ENCODE measurements at places on chromosomes 16 and 17. TPM values are rescaled to one million over a fixed set of nuclear protein-coding genes. Genes with fewer than 3 reads are reported as not detected.

Gene DLX4
- not detected for total RNA-seq

Gene MSLN
- total RNA-seq: not detected

Gene FAAP100
- 45.5 TPM for total RNA-seq

Gene MYO19
- 34.4 TPM for total RNA-seq

Gene NPIPB8
- total RNA-seq: not detected

Gene EVPLL
- total RNA-seq: not detected

Gene HID1
- total RNA-seq: not detected

Gene CCL5
- not detected for total RNA-seq

Gene RMI2
- total RNA-seq: 8.5 TPM

DNA sequence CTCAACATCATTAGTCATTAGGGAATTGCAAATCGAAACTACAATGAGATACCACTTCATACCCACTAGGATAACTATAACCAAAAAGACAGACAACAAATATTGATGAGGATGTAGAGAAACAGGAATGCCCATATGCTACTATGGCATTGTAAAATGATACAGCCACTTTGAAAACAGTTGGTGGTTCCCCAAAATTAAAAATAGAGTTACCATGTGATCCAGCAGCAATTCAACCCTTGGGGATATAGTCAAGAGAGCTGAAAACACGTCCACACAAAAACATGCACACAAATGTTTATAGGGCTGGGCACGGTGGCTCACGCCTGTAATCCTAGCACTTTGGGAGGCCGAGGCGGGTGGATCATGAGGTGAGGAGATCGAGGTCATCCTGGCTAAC, 10.0 kb upstream of the PECAM1 start:
- DNase-seq: no peak

- DNase-seq: no peak
Observed at GRCh38 chr16:87304951-87305350, 12.2 kb downstream of the C16orf95 start.

GRCh38 chr16:29683543-29684090, 4.6 kb downstream of the QPRT start:
- no peak for DNase-seq

- DNase-seq: no peak
Observed at GRCh38 chr17:12386225-12386624, 279.5 kb upstream of the MYOCD start.

GRCh38 chr16:68685685-68686478, 40.8 kb downstream of the CDH3 start:
- DNase-seq: no peak

- DNase-seq: no peak
Observed at GRCh38 chr16:53744449-53744848, 40.5 kb downstream of the FTO start.

GRCh38 chr16:30533748-30534367, 800 bp downstream of the ZNF747 start:
- peak; percentile 62 for DNase-seq

DNA sequence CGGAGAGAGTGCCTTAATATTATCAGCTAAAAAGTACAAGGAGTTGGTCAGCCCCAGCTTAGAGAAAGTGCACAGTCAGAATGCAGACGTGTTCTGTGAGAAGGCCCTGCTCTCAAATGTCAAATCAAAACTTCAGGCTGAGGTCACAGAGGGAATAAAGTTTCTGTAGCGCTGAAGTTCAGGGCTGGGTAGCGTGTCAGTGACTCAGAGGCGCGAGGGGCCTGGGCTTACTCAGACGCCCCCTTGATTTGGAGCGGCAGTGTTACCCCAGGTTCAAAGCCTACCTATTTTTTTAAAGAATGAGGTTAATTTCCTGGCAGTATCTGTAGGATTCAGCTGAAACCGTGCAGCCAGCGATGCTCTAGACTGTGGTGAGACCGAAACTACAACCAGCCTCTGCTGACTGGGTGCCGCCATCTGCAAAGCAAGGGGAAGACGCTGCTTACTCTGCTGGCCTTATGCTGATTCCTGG, 4.8 kb downstream of the CIAO3 start:
- no peak for DNase-seq

DNA sequence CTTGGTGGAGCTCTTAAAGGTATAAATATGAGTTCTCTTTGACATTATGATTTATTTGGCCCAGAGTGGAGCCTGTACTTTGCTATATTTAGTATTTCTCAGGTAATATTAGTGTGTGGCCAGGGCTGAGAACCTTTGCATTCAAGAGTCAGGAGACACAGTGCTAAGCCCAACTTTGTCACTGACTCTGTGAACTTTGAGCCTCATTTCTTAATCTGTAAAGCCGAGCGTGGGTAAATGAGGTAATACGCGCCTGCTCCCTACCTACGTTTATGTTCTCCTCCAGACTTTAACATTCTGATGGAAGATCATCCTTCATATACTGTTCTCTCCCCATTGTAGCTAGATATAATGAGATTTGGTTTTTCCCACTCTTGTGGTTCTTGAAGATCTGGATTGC, 10.5 kb downstream of the AP2B1 start:
- no peak for DNase-seq

GRCh38 chr17:43220511-43221125, 7.8 kb downstream of the CCDC200 start:
- DNase-seq: no peak

DNA sequence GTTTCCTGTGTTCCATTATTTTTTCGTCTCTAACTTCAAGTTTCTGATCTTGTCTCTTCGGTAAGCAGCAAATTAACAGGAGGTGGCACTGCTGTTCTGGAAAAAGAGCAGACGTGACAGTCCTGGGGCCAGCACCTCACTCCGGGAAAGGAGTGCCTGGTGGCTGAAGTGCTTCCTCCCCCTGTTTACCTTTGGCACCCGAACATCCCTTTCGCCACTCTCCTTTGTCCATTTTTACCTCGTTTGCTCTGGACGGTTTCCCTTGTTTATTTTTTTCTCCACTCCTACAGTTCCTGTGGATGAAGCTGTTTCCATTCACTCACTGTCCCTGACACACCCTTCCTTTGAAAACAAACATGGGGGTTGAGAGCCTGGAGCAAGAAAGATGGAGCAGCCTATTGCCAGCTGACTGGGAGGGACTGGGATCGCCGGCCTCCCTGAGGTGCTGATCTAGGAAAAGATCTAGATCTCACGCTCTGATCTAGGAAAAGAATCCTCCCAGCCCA, 12.6 kb downstream of the SAP30BP start:
- peak; percentile 50 for DNase-seq

DNA sequence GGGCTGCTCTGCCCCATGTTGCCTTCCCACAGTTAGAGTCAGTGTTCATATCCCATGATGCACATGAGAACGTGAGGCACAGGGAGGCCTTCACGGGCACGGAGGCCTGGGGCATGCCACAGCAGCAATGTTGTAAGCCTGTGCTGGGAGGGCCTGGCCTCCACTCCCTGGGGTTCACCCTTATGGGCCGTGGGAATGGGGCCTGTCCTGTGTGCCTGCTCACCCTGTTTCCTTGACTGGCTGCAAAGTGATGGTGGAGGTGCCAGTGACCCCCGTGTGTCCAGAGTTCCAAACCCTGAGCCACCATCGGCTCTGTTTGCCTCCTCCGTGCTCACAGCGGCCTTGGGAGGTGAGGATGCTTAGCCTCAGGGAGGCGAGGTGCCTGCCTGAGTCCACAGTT, 9.6 kb downstream of the POLR3E start:
- DNase-seq: no peak

DNA sequence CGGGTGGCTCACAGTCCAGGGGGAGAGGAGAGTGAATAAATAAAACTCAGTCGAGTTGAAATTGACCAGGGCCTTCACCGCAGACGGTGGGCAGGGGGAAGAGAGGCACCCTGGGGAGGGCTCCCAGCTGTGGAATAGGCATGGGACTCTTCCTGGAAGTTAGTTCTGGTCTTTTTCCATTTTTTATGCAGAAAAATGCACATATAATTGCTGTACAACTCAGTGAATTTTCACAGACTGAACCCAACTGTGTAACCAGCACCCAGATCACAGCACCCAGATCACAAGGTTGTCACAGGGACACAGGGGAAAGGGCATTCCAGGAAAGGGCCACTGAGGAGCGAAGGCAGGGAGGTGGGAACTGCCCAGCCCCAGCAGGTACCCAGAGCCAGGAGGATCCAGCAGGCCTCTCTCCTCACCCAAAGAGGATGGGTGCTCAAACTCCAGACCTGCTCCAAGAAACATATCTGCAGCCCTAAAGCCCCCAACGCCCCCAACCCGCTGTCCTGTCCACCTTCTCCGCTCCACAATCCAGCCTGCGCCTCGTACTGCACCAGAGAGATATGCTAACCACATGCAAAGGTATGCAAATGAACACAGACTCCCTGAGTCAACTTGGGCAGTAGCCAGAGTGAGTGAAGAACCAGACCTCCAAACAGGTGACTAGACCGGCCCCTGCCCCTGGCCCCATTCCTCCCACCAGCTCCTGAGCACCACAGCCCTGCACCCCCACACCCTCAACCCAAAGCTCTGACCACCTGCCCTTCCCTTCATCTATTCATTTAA, 29.1 kb upstream of the EIF1 start:
- no peak for DNase-seq

All from GM23248 (cell line).